ENCODE measurements at places on chromosomes 7 and 10.
A peak's percentile ranks its signal among the peaks of the same experiment; 100 is the strongest.

DNA sequence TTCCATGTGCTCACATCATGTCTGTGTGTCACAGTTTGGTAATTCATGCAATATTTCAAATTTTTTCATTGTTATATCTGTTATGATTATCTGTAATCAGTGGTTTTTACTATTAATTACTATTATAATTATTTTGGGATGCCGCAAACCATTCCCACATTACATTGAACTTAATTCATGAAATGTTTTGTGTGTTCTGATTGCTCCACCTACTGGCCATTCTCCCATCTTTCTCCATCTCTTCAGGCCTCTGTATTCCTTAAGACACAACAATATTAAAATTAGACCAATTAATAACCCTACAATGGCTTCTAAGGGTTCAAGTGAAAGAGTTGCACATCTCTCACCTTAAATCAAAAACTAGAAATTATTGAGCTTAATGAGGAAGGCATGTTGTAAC lies 398.5 kb downstream of the PCDH15 start:
- DNase-seq = no peak

GRCh38 chr10:132447446-132448247 lies 50.6 kb downstream of the PWWP2B start:
- peak; percentile 73 for DNase-seq

DNA sequence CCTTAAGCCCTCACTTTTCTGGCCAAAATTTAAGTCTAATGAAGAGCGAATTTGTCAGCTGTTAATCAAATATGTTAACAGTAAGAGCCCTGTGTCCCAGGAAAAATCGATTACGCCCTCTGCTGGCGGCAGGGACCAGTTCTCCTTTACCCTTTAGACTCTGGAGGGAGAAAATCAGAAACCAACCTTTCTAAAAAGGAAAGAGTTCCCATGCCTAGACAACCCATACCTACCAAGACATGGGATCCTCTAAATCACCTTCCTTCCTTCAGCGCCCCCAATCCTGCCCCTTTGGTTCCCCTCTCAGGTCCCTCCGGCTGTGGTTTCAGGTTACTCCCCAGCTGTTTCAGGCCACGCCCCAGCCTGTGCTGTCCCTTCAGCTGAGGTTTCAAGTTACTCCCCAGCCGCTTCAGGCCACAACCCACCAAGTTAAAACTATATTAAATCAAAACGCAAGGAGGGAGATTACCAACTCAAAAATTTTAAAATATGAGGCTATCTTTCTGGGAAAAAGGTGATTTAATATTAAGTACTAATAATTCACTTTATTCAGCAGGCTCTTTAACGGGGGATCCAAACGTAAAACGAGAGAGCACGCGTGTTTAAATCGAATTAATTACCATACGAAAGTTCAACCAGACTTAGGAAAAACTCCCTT lies 1.4 kb upstream of the AKR1B15 start:
- peak; percentile 41 for DNase-seq

DNA sequence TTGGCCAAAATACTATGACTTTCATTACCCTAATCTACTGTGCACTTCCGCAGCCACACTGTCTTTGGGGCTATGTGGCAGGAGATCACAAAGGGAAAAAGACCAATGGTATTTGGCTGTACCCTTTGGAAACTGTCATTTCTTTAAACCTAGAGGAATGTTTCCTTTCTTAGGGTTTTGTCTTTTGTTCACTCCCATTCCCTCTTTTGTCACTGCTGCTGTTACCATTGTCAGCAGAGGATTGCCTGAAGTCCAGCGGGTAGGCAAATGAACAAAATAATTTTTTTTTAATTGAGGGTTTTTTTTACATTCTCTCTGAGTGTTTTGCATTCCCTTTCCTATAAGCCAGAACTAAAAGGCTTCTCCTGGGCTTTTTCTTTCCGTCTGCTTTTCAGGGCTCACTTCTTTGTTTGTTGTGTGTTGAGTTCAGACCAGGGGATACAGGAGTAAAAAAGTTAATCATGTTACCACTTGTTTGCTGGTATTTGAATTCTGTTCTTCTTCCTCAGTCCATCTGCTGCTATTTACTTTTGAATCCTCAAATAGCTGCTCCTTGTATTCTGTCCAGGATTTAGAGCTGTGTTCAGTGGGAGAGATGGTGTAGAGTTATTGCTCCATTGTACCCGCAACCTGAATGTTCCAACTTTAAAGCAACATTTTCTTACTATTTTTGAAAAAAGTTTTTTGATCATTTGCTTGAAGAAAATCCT lies 374.6 kb downstream of the SUGCT start:
- DNase-seq = no peak

DNA sequence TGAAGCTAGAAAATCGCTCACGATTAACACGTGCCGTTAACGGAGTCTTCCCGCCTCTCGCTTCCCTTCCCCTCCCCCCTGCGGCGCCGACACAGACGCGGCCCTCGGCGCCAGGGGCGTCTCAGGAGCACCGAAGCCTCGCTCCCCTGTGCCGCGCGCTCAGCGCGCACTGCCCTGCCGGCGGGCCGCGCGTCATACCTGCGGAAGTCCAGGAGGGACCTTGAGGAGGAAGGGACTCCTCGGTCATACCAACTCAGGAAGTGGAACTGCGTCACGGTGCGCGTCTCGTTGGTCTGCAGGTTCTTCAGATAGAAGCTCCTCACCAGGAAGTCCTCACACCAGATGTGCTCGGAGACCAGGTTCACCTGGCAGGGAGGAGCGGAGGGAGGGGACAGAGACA lies 239.6 kb downstream of the DNAJB6 start:
- peak; percentile 47 for DNase-seq

DNA sequence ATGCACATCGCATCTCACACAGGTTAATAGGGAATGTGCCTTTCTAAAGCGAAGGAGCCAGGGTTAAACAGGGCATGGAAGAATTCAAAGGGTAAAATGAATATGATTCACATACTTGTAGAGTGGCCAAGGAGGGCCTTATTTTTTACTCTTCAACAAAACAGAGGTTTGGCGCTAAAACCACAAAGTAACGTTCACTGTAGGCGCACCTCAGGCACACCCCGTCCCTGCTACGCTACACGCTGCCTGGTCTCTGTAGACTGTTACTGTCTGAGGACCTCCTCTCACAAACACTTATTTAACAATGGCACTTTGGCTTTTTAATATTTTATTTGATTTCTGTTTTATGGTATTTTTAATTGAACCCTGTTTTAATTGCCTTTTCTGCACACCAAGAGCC lies 462.1 kb upstream of the GALNT17 start:
- no peak for DNase-seq

DNA sequence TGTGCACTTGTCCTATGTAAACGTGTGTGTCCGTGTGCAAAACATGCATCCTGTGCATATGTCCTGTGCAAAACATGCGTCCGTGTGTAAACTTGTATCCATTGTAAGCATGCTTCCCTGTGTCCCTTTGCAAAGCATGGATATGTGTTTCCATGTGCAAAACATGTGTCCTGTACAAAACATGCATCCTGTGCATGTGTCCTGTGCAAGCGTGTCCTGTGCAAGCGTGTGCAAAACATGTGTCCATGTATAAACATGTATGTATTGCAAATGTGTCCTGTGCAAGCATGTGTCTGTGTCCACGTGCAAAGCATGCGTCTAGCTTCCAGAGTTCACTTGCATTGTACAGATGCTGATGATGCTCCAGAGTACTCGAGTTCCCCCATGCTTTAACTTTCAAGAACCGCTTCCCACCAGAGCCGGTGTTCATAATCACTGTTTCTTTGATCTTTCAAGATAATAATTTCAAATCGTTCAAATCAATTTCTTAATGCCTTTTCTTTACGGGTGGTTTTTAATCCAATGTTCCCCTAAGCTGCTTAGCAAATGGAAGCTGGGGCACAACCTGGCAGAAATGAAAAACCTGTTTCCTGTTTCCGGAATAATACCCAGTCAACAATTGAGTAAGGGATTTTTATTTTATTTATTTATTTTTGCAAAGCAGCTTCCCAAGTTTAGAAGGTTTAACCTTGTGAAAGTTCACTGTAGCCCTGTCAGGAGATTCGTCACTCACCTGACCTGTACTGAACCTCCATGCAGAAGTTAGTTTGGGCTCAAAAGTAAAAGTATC lies 641 bp upstream of the ASB13 start:
- DNase-seq = no peak

DNA sequence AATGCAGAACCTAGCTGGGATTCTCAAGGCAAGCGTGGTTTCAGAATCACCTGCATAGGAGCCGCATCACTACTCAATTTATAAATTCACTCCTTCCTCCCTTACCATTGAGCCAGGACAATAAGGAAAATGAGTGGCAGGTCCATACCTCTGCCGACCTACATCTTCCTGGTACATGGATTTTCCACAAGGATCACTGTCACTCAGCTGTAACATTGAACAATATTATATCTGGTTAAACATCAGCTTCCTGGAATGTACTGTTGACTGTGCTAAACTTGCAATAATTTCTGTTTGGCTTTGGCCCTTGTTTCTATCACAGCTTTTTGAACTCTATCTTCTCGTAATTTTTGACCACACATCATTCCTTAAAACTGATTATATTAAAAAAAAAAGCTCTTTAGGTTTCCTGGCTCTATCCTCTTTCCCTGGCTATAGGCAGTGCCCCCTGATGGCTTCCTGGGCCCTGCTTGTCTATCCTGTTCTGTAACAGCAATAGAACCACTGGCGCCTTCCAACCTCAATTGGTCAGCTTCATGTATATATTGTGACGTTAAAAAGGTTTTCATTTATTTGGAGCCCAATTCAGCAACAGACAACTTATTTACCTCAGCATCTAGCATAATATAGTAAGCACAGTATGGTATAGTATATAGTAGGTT lies 59.2 kb downstream of the RNLS start:
- no peak for DNase-seq

- DNase-seq = no peak
These were observed 53.2 kb downstream of the GAD2 start for GRCh38 chr10:26269754-26270153.

- no peak for DNase-seq
These were observed 239.0 kb downstream of the DNAJB9 start for GRCh38 chr7:108808549-108809266.

DNA sequence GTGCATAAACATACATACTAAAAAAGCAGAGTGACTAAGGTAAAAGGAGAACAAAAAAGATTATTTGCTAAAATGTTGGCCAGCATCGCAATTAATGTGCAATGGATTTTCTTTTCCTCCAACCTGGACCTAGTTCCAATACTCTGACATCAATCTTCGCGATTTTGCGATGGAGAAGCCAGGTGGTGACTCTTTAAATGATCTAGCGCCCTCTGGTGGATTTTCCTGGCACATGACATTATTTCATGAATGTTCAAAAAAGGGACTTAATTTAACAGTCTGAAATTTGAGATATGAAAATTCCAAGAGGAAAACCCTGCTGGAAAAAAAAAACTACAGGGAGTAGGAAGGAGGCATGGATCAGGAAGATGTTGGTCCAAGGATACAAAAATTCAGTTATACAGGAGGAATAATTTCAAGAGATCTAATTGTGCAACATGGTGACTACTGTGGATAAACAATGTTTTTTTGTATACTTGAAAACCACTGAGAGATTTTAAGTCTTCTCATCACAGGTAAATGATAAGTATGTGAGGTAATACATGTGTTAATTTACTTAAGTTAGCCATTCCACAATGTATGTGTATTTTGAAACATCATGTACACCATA lies 4.3 kb upstream of the KCNMA1 start:
- DNase-seq = peak; percentile 29

DNA sequence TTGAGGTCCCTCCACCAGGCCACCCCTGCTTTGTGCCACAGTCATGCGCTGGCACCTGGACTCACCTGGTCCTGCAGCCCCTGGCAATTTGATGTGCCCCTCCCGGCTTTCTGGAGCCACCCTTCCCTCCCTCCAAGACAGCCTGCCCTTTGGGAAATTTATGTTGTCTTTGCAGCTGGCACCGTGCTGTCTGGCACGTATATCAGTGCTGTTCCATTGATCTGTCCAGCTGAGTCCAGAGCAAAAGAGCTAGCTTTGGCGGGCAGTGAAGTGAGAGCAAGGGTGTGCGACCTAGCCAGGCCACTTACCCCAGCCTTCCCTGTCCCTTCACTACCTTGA lies 5.7 kb downstream of the RARRES2 start:
- no peak for DNase-seq

GRCh38 chr10:33129996-33130386 lies 172.0 kb upstream of the ITGB1 start:
- DNase-seq = no peak

- DNase-seq = no peak
These were observed 17.6 kb downstream of the MINDY3 start for GRCh38 chr10:15842556-15843169.

- DNase-seq = no peak
These were observed 85.8 kb downstream of the HGF start for GRCh38 chr7:81684033-81684432.

DNA sequence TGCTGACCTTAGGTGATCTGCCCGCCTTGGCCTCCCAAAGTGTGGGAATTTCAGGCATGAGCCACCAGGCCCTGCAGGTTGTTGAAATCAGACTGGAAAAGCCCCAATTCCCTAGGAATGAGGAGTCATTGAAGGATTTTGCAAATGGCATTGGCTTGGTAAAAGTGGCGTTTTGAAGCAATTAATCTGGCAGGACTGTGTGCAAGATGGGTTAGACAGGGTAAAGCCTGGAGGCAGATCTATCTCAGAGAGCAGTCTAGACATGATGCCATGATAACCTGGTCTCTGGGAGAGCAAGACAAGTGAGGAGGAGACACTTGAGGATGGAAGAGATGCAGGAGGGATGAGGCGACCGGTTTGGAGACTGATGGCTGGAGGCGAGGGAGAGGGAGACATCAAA lies 45.7 kb upstream of the UBE2H start:
- DNase-seq = no peak

DNA sequence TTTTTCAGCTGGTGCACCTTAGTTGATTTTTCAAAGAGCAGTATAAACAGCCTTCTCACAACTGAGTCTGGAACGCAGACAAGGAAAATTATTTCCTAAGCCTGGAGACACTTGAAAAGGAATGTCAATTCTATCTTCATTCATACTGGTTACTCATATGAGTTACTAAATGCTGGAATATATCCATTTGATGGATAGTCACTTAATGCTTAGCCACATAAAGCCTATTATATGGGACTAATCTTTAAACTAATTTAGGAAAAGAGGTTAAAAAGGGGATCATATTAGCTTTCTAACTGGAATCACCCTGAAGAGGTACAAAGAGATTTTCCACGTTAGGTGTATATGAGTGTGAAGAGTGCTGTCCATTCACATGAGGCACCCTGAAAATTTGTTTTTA lies 1.7 kb upstream of the HOXA4 start:
- DNase-seq = no peak

DNA sequence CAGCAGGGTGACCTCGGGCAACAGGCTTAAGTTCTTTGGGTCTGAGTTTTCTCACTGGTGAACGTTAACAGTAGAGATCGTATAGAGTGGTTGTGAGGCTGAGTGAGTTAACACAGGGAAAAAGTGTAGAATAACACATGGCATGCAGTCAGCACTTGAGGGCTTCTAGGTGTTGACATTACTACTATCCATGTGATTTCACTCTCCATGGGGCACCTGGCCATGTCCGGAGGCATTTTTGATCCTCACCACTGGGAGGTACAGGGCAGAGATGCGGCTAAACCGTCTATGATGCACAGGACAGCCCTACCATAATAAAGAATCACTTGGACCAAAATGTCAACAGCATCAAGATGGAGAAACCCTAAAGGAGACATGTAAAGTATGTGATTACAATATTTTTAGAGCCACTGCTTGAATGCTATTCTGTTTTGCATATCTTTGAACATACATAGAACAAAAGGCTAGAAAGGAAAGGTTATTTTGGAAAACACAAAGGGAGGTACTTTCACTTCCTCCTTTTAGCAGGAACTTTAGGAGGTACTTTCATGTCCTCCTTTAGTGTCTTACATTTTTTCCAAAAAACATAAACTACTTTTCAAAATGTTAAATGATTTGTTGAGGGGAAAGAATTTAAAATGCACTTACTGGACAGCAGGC lies 44.3 kb downstream of the NOD1 start:
- no peak for DNase-seq

Data from T-helper 1 cell (primary cell).